ENCODE measurements at places on chromosomes 2 and 18. TPM values are rescaled to one million over a fixed set of nuclear protein-coding genes. Genes with fewer than 3 reads are reported as not detected.

- peaks cover 31% of the 10 kb centered on the region for H3K4me1 ChIP-seq
- DNase-seq = no peak
- no peaks in the 10 kb centered on the region for H3K36me3 ChIP-seq
These were observed 90.5 kb upstream of the FHL2 start for GRCh38 chr2:105489168-105489878.

DNA sequence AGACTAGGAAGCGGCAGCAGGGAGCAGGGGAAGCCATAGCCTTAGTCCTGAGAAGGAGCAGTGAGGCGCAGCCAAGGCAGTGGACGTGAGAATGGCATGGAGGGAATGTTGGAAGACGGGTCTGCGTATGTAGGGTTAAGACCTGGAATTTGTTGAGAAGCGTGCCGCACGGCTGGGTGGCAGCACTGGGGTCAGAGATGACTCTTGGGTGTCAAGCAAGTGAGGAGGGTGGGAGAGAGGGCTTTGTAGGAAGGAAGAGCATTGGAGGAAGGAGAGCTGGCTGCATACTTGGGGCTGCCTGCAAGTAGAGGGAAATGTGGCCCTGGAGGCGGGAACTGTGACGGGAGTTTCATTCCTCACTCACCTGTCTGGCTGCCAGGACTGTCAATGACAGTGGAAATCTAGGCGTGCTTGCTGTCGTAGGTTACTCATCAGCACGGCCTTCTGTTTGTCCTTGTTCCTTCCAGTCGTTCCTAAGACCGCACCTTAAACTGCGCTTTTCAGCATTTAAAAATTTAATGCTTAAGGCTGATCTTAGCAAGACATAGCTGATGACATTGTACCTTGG is 108.0 kb downstream of the ITGB1BP1 start:
- H3K36me3 ChIP-seq = no peaks in the 10 kb centered on the region
- no peak for DNase-seq
- no peaks in the 10 kb centered on the region for H3K27me3 ChIP-seq
- H3K4me3 ChIP-seq = no peak overlapping the region
- peaks cover 10% of the 10 kb centered on the region for H3K4me1 ChIP-seq
- H3K27ac ChIP-seq = no peak overlapping the region

DNA sequence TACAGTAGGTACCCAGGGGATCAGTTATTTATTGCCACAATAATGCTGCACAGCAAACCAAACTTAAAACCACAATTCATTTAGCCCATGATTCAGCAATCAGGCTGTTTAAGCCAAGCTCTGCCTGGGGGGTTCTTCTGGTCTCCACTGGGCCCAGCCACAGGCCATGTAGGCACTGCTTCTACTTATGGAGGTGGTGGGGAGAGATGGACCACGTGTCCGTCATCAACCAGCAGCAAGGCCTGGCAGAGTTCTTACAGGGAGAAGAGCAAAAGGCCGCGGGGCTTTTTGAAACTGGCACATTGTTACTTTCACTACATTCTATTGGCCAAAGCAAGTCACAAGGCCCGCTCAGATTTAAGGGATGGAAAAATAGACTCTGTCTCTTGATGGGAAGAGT is 76.3 kb upstream of the DAPL1 start:
- no peaks in the 10 kb centered on the region for H3K27me3 ChIP-seq
- no peaks in the 10 kb centered on the region for H3K36me3 ChIP-seq
- no peak overlapping the region for H3K4me3 ChIP-seq
- no peak overlapping the region for H3K27ac ChIP-seq
- no peak for DNase-seq
- H3K4me1 ChIP-seq = peaks cover 8% of the 10 kb centered on the region

GRCh38 chr2:149098701-149099100 is 60.2 kb downstream of the LYPD6B start:
- H3K27ac ChIP-seq = no peak overlapping the region
- peaks cover 3% of the 10 kb centered on the region for H3K4me1 ChIP-seq
- no peak overlapping the region for H3K4me3 ChIP-seq
- no peaks in the 10 kb centered on the region for H3K36me3 ChIP-seq

GRCh38 chr2:129619471-129619870 is 360.0 kb upstream of the RAB6C start:
- H3K27me3 ChIP-seq = no peaks in the 10 kb centered on the region
- no peak overlapping the region for H3K4me3 ChIP-seq
- no peaks in the 10 kb centered on the region for H3K36me3 ChIP-seq
- no peak overlapping the region for H3K27ac ChIP-seq

DNA sequence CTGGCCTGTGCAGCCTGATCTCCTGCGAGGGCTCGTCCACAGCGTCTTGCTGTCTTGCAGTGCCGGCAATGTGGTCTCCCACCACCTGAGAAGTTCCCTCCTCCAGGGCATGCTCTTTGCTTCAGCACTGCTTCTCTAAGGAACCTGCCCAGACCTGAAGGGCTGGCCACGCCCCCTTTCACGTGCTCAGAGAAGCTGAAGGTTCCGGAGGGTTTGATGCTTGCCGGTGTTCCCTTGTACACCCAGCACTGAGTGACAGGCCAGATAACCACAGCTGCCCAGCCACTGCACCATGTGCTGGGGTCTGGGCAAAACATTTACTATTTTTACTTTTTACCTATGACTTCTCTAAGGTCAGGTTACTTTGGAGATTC is 1.7 kb upstream of the POLR2D start:
- H3K27ac ChIP-seq = peak overlapping the region; percentile 75
- no peak overlapping the region for H3K4me3 ChIP-seq
- DNase-seq = peak; percentile 7
- H3K4me1 ChIP-seq = peaks cover 18% of the 10 kb centered on the region

- DNase-seq = peak; percentile 61
- peak overlapping the region; percentile 89 for H3K4me3 ChIP-seq
- H3K36me3 ChIP-seq = no peaks in the 10 kb centered on the region
- peak overlapping the region; percentile 89 for H3K27ac ChIP-seq
These were observed 600 bp downstream of the KATNAL2 start for GRCh38 chr18:46917803-46918600.

DNA sequence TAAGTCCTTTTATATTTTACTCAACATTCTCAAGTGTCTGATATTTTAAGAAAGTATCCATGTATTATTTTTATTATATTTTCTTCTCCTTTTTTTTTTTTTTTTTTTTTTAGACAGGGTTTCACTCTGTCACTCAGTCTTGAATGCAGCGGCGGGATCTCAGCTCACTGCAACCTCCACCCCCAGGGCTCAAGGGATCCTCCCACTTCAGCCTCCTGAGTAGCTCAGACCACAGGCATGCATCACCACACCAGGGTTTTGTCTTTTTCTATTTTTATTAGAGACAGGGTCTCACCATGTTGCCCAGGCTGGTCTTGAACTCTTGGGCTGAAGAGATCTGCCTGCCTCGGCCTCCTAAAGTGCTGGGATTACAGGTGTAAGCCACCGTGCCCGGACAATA is 212.1 kb downstream of the TCF4 start:
- H3K27me3 ChIP-seq = no peaks in the 10 kb centered on the region
- H3K36me3 ChIP-seq = no peaks in the 10 kb centered on the region
- no peak for DNase-seq
- no peaks in the 10 kb centered on the region for H3K4me1 ChIP-seq
- no peak overlapping the region for H3K4me3 ChIP-seq

DNA sequence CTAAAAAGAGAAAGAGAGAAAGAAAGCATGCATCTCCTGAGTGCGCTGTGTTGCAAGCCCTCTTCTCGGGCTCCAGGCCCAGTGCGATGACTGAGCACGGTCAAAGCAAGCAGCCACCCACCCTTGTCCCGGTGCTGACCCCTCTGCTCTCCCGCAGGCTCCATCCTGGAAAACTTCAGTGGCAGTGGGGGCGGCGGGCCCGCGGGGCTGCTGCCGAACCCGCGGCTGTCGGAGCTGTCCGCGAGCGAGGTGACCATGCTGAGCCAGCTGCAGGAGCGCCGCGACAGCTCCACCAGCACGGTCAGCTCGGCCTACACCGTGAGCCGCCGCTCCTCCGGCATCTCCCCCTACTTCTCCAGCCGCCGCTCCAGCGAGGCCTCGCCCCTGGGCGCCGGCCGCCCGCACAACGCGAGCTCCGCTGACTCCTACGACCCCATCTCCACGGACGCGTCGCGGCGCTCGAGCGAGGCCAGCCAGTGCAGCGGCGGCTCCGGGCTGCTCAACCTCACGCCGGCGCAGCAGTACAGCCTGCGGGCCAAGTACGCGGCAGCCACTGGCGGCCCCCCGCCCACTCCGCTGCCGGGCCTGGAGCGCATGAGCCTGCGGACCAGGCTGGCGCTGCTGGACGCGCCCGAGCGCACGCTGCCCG is 252.5 kb downstream of the GLI2 start:
- no peaks in the 10 kb centered on the region for H3K4me1 ChIP-seq
- no peak for DNase-seq
- H3K27me3 ChIP-seq = no peaks in the 10 kb centered on the region
- no peak overlapping the region for H3K4me3 ChIP-seq

DNA sequence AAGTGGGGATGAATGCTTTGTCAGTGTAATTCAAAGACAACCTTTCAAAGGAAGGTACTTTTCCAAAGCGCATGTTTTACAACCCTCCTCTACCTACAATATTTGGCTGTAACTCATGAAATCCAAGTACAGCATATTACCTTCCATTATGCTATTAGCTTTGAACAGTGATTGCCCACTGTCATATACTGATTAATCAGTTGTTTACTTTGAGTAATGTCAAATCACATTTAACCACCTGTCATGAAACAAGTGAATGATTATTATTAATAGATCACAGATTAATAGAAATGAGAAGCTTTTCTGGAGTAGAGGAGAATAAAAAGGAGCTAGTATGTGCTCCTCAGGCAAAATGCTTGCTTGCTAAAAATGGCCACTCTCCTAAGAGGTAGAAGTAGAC is 150.5 kb upstream of the SMAD7 start:
- H3K4me3 ChIP-seq = no peak overlapping the region
- H3K27me3 ChIP-seq = no peaks in the 10 kb centered on the region
- H3K4me1 ChIP-seq = peaks cover 33% of the 10 kb centered on the region
- H3K36me3 ChIP-seq = no peaks in the 10 kb centered on the region
- no peak overlapping the region for H3K27ac ChIP-seq
- DNase-seq = no peak

- no peaks in the 10 kb centered on the region for H3K4me1 ChIP-seq
- no peak overlapping the region for H3K4me3 ChIP-seq
- DNase-seq = no peak
- H3K27ac ChIP-seq = no peak overlapping the region
These were observed 75.4 kb downstream of the ANKRD12 start for GRCh38 chr18:9211955-9212354.

GRCh38 chr18:10202845-10203321 is 251.6 kb upstream of the APCDD1 start:
- DNase-seq = no peak
- H3K4me1 ChIP-seq = peaks cover 25% of the 10 kb centered on the region
- peaks cover 9% of the 10 kb centered on the region for H3K27me3 ChIP-seq
- no peaks in the 10 kb centered on the region for H3K36me3 ChIP-seq
- H3K4me3 ChIP-seq = no peak overlapping the region

GRCh38 chr18:58394046-58394445 is 234.8 kb downstream of the ALPK2 start:
- peaks cover 4% of the 10 kb centered on the region for H3K4me1 ChIP-seq
- H3K27ac ChIP-seq = no peak overlapping the region
- no peak for DNase-seq
- no peaks in the 10 kb centered on the region for H3K27me3 ChIP-seq
- peaks cover 18% of the 10 kb centered on the region for H3K36me3 ChIP-seq

DNA sequence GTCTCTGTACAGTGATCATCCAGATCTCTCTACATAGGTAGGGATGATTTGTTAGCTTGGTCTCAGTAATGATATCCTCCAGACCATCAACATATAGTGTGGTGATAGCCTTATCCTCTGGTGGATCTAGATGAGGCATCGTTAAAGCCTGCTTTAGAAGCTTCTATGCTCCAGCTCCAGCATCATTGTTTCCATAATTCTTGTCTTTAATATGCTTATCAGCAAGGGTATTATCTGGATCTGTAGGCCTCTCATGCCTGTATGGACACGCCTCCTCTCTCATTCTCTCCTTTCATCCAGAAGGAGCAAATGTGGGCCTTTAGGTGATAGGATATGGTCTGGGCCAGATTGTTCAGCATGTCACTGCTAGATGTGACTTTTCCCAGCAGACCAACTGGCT is 234.5 kb upstream of the CHST9 start:
- no peak overlapping the region for H3K4me3 ChIP-seq
- DNase-seq = no peak
- no peaks in the 10 kb centered on the region for H3K36me3 ChIP-seq
- H3K27ac ChIP-seq = no peak overlapping the region
- no peaks in the 10 kb centered on the region for H3K4me1 ChIP-seq

- peaks cover 33% of the 10 kb centered on the region for H3K4me1 ChIP-seq
- DNase-seq = no peak
- H3K4me3 ChIP-seq = no peak overlapping the region
- H3K27me3 ChIP-seq = no peaks in the 10 kb centered on the region
These were observed 15.3 kb downstream of the FAM168B start for GRCh38 chr2:131077966-131078365.

- no peak overlapping the region for H3K4me3 ChIP-seq
- no peak overlapping the region for H3K27ac ChIP-seq
- no peaks in the 10 kb centered on the region for H3K4me1 ChIP-seq
- no peak for DNase-seq
- peaks cover 6% of the 10 kb centered on the region for H3K27me3 ChIP-seq
- no peaks in the 10 kb centered on the region for H3K36me3 ChIP-seq
These were observed 250.6 kb downstream of the CYP26B1 start for GRCh38 chr2:71897137-71897480.

GRCh38 chr2:191636235-191636543 is 41.7 kb upstream of the NABP1 start:
- H3K27ac ChIP-seq = no peak overlapping the region
- peak; percentile 65 for DNase-seq
- H3K36me3 ChIP-seq = no peaks in the 10 kb centered on the region
- no peak overlapping the region for H3K4me3 ChIP-seq
- no peaks in the 10 kb centered on the region for H3K27me3 ChIP-seq

DNA sequence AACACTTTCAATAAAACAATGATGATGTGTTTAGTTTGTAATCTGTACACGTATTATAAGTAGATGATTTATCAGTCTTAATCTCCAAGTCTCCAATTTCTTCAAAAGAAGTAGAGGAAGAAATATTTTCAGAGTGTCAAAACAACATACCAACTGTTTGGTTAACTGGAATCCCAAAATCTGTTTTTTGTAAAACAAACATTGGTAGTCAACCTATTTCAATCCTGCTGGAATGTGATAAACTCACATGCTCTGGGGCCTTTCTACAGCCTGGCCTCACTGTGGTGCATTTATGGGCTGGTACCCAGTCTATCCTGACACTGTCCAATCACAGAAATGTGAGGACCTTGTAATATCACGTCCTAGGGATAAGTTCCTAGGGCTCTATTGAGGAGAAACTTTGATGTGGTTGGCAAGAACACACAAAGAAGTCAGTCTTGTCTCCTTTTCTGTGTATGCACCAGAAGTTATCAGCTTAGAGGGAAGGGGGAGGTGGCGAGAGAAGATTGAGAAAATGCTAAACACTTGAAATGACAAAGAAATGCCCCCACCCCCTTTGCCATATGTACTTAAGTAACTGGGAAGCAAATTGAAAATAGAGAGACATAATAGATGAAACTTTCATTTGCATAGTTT is 47.2 kb downstream of the PRKRA start:
- no peak overlapping the region for H3K4me3 ChIP-seq
- H3K36me3 ChIP-seq = no peaks in the 10 kb centered on the region
- no peaks in the 10 kb centered on the region for H3K4me1 ChIP-seq

GRCh38 chr2:130834931-130835765 is 1.6 kb upstream of the ARHGEF4 start:
- no peak overlapping the region for H3K4me3 ChIP-seq
- H3K4me1 ChIP-seq = no peaks in the 10 kb centered on the region
- no peak for DNase-seq
- H3K36me3 ChIP-seq = no peaks in the 10 kb centered on the region
- peaks cover 50% of the 10 kb centered on the region for H3K27me3 ChIP-seq

TTR gene
- total RNA-seq = 0.98 TPM

CCDC121 gene
- 4.2 TPM for total RNA-seq

BMP10 gene
- total RNA-seq = 0.95 TPM

IL18R1 gene
- 0.07 TPM for total RNA-seq

G6PC2 gene
- not detected for total RNA-seq

ZNF638 gene
- 223 TPM for total RNA-seq

CCDC74A gene
- total RNA-seq = 20.6 TPM

Measured in cardiac muscle cell (in vitro differentiated cells and primary cell).